ENCODE measurements at places on chromosomes 3 and 15.

GRCh38 chr3:152471814-152472671, 203.3 kb downstream of the MBNL1 start:
- DNase-seq = peak; percentile 16

DNA sequence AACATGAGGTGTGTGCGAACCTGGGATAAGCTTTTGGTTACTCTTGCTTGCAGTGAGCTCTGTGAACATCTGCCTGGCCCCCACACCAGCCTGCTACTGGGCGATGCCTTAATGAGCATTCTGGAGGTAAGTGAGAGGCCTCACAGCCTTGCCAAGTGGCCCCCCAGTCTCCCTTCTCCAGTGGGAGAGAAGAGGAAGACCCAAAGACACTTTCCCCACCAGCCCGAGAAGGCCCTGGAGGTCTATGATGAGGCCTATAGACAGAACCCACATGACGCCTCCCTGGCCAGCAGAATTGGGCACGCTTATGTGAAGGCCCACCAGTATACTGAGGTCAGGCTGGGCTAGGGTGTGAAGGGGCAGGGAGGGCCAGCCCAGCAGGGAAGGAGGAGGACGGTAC, 22.5 kb downstream of the TTC21A start:
- no peak for DNase-seq

GRCh38 chr15:40340038-40340739, 550 bp downstream of the CCDC9B start:
- no peak for DNase-seq

- no peak for DNase-seq
Measured at GRCh38 chr3:9590282-9590791, 36.7 kb upstream of the LHFPL4 start.

GRCh38 chr15:78859971-78860719, 12.5 kb upstream of the MORF4L1 start:
- peak; percentile 24 for DNase-seq

GRCh38 chr3:82473864-82474541, 712.6 kb upstream of the GBE1 start:
- DNase-seq = no peak

- DNase-seq = no peak
Measured at GRCh38 chr3:52830535-52831258, at the start of gene ITIH4. ITIH4 (minus strand) TSS chr3:52830672; CDS start chr3:52830642, 30 bp downstream.

GRCh38 chr3:188707381-188708288, 464.1 kb upstream of the TPRG1 start:
- DNase-seq = no peak

- DNase-seq = no peak
Measured at GRCh38 chr3:38556640-38557358, 60.7 kb downstream of the EXOG start.

- no peak for DNase-seq
Measured at GRCh38 chr15:40582726-40583246, 11.3 kb upstream of the KNL1 start.

GRCh38 chr3:144482876-144483275, 511.3 kb downstream of the DIPK2A start:
- no peak for DNase-seq

- DNase-seq = no peak
Measured at GRCh38 chr3:172549144-172549543, 25.9 kb upstream of the TNFSF10 start.

DNA sequence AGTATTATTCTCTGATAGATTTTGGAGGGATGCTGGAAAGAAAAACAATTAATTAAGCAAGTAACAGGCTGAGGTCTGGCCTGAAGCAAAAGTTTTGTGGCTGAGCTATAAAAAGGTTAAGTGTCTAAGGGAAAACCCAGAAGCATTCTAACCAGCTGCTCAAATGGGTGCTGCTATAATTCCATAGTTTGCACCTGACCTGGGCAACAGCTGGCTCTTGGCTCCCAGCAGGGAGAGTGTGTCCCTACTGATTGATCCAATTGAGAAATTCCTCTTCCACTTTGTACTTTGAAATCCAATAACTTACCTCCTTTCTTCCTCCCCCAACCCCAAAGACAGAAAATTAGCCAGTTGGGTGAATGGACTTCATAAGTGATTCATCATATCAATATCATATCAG, 27.7 kb upstream of the SMAD3 start:
- no peak for DNase-seq

- no peak for DNase-seq
Measured at GRCh38 chr15:45784656-45785055, 149.8 kb downstream of the SQOR start.

- no peak for DNase-seq
Measured at GRCh38 chr3:115688418-115688817, 65.1 kb downstream of the GAP43 start.

GRCh38 chr3:148078658-148079057, 619.0 kb upstream of the AGTR1 start:
- no peak for DNase-seq

- DNase-seq = no peak
Measured at GRCh38 chr15:81113204-81113657, 20.8 kb upstream of the CFAP161 start.

GRCh38 chr3:95172164-95172943, 1109.5 kb downstream of the NSUN3 start:
- no peak for DNase-seq

DNA sequence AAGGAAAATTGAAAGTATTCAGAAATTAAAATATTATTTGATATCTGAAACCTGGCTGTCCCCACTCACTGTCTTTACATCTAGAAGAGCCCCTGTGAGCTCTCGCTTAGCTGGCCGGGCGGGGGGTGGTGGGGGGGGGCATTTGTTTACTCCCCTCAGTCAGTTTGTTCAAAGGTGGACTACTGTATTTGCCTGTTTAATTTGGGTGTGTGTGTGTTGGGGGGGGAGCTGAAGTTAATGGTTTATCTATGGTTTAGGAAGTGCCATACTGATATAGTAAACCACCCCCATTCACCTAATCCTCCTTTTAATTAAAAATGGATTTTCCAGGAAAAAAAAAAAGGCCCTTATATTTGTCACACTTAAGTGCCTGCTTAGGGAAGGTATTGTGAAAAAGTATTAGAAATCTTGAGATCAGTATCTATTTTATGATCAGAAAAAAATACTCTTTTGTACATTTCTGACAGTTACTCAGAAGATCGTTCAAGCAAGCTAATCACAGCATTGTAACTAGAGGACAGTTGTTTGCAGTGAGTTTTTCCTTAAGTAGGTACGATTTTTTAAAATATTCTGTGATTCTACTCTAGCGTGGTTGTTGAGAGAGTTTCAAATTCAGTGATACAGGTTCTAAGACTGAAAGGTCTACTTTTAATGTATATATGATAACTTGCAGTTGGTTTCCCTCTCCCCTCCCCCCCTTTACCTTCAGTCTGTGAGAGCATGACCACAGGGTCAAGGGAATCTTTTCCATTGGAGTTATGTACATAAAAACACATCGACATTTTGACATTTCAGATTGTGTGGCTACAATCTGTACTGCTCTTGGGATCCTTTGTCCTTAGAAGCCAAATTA, 8.5 kb downstream of the NR2F2 start:
- no peak for DNase-seq

DNA sequence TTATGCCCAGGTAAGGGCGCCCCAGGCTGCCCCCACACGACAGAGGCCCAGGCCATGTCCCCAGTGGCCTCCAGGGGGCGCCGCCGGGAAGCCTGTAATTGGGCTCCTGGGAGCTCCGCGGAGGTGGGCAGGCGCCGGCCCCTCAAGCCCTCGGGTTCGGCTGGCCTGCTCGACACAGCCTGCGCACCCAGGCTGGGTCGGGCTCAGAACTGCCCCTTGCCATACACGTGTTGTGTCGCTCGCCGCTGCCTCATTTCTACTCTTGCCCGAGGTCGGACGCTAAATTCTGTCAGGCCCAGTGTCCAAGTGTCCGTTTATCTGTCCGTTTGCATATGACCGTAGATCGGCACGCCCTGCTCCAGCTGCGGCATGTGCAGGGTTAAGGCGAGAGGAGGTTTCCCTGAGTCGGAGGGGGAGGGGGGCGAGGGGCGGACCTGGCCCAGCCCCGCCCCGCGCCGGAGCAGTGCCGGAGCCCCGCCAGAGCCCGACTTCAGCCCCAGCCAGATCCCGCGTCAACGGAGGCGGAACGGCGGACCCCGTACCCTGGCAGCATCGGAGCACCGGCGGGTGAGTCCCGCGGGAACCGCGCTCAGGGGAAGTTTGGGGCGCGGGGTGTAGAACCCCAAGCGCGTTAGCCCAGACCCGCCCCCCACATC, at the start of gene KLHDC8B:
KLHDC8B (plus strand) TSS at position 480 of the 656 bp plus-strand sequence. CDS start 1,172 bp downstream, outside the sequence.
- DNase-seq = peak; percentile 58

DNA sequence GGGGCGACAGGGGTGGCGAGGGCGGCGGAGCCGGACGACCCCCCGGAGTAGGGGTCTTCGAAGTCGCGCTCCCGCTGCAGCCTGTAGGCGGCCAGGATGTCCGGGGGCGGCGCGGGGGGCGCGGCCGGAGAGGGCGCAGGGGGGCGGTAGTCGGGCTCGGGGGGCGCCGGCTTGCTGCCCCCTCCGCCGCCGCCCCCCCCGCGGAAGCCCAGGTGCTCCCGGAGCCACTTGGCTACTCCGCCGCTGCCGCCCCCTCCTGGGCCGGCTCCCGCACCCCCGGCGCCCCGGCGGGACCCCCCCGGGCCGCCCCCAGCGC, 230 bp downstream of the SHF start:
- no peak for DNase-seq

DNA sequence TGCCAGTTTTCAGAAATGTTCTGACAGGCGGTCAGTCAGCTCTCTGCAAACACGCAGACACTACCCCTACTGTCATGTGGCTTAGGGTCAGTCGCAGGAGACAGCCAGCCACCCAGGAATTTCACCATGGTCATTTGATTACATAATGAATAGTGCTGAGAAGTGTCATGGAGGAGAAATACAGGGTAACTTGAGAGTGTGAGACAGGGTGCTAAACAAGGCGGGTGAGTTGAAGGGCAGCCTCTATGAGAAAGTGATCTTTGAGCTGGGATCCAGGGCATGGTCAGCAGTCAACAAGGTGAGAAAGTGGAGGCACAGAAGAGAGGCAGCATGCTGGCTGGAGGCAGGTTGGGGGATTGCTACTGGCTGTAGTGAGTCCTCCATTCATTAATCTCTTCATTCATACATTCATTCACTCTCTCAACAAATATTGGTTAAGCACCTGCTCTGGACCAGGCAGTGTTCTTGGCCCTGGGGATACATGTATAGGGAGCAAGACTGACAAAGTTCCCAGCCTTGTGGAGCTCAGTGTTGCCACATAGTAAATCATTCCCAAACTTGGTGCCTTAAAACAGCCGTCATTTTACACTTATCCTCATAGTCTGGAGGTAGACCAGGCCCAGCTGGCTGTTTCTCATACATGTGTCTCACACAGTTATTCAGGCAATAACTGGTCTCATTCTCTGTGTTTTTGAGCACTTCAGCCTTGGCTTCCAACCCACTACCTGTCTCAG, 14.8 kb downstream of the PXYLP1 start:
- DNase-seq = no peak

DNA sequence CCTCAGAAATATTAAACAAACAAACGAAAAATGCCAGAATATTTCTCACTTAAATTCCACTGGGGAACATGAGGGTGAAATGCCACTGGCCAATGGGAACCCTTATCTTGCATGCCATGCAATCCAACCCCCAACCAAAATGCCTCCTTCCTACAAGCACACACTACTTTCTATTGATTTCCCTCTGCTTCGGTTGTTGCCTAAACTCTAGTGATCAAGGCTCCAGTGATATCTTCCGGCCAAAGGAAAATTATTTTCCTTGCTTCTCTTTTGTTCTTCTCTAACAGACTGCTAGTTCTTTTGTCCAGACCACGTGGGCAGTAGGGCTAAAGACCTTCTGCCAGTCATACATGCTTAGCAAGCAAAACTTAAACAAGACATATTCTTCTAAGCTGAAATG, 115.7 kb downstream of the TMCC1 start:
- DNase-seq = no peak

DNA sequence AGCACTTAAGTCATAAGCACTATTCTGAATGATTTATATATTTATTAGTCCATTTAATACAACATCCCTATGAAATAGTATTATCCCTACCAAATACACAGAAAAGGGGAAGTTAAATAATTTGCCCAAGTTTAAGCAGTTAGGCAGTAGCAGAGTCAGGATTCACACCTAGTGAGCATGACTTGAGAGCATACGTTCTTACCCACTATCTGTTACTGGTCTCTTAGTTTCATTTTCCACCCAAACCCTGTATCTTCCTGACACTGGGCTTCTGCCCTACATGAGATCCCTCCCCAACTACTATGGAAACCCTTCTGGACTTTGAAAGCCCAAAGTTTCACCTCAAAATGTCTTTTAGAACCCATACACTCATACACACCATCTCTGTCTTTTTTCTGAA, 4.4 kb upstream of the ATOSA start:
- no peak for DNase-seq

- no peak for DNase-seq
Measured at GRCh38 chr3:79521221-79521848, 246.5 kb downstream of the ROBO1 start.

- no peak for DNase-seq
Measured at GRCh38 chr3:126527006-126527405, 3.1 kb downstream of the CHST13 start.

- DNase-seq = no peak
Measured at GRCh38 chr3:150763841-150764483, 993 bp upstream of the SIAH2 start.

Data from stimulated activated CD8-positive, alpha-beta memory T cell treated with anti-CD3 and anti-CD28 coated beads, Interleukin-4, amount 100 ng/mL, for 1 hour (primary cell).